ENCODE measurements at places on chromosomes 7 and 10.

- DNase-seq, result no peak
Measured at GRCh38 chr10:73168465-73168803, 515 bp downstream of the FAM149B1 start.

DNA sequence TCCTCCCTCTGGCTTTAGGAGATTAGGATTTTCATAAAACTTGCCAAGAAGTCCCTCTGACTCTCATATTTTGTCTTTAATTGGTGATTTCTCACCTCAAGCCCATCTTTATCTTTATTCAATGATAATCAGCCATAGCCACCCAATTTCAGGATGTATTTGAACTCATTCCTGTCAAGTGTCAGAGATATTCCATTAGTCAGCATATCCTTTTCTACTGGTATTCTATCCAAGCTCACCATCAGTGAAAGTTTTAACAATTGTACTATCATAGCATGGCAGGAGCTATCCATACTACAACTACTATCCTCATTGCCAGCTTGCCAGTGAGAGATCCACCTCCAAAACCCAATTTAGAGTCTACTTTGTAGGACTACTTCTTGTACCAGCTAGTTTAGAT, 114.6 kb downstream of the GNAI1 start:
- DNase-seq, result no peak

DNA sequence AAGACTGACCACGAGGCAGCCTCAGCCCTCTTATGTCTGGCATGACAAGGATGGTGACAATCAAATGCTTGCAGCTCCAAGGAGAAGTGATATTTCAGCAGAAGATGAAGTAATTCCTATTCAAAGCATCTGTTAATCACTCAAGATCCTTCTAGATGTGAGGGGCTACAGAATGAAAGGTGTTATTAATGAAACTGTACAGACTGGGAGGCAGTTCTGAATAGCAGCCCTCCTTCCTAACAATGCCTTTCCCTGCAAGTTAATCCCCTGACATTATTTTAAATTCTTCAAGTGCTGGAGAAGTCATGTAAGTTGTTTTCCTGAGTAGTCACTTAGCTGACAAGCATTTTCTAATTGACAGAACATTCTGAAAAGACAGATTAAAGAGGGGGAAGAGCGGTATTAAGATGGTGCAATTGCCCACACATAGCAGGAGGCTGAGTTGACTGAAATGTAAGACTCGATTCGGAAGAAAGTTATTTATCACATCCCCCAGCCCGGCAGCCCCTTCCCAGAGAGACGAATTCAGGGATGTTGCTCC, 300.8 kb downstream of the GRID1 start:
- DNase-seq, result no peak

DNA sequence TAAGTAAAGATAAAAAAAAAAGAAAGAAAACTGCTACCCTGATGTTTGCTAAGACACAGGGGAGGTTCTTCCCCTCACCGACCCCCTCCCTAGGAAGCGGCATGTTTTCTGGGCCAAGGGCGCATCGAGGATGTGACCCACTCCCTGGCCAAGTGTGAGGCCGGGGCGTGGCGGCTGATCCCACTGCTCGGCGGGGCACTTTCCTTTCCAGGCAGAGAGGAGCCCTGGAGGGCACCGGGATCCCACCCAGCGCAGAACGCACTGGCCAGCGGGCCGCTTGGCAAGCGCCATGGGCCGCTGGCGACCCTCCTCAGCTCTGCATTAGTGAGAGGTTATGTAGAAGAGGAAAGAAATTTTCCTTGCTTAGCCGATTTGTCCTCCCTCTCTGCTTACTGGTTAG, 93.4 kb downstream of the ZNF736 start:
- no peak for DNase-seq

DNA sequence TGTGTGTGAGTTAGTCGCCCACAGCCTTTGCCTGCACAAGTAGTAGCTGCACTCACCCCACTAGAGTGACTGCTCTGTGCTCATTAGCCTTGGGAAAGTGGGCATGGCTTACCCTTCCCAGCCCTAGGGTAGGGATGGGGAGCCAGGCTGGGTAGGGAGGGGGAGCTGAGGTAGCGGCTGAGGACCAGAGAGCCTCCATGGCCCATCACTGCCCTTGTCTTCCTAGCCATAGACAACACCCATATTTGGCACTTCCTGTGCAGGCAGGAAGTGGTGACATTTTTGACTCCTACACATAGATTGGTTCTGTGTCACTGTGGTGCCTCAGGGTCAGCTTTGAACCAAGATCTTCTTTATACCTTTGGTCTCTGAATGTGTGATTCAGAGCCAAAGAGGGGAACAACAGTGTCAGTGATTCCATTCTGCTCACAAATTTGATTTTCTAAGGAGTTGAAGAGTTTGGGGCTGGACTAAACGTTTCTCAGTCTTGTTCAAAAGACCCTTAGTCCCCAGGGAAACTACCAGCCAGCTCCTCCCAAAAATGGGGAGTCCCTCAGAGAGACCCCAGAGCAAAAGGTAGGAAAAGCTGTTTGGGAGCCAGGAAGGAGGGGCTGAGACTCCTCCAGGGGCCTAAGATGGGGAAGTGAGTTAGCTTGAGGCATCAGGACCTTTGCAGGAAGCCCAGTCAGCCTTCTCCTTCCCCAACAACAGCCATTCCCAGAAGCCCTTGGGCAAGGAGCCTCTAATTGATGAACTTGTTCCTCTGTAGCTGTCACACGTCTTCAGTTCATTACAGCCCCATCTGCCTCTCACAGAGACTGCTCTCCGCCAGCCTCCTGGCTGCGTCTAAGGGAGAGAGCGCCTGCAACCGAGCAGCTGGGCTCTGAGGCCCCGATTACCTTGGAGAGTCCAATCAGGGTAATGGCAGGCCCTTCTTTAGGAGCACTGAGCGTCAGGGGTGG, 135.0 kb downstream of the CDH23 start:
- DNase-seq, result peak; percentile 32

GRCh38 chr10:82394987-82395386, 520.0 kb downstream of the NRG3 start:
- DNase-seq, result no peak

GRCh38 chr7:29866490-29866930, 60.2 kb downstream of the WIPF3 start:
- no peak for DNase-seq

- peak; percentile 66 for DNase-seq
Measured at GRCh38 chr7:29442146-29442545, 121.5 kb upstream of the PRR15 start.

DNA sequence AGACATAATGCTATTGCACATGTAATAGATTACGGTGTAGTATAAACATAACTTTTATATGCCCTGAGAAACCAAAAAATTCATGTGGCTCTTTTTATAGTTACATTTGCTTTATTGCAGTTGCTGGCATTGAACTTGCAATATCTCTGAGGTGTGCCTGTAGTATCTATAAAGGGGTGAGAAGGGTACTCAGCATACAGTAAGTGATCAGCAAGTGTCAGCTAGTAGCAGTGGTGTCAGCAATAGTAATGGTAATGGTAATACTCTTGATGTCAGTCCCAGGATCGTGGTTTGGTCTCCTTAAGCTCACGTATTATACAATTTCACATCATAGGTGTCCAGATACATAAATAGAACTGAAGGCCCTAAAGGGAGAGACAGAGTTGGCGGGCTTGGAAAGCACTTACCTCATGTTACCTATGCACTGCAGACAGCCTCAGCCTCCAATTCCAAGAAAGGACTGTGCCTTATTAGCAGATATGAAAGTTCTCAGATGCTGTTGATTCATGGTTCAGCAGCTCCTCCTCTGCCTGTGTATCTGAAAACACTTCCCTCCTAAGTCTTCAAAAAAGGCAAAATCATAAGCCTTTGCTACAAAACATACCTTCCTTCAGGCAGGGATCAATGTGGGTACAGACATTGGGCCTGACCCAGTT, 6.6 kb upstream of the GIMAP7 start:
- no peak for DNase-seq

DNA sequence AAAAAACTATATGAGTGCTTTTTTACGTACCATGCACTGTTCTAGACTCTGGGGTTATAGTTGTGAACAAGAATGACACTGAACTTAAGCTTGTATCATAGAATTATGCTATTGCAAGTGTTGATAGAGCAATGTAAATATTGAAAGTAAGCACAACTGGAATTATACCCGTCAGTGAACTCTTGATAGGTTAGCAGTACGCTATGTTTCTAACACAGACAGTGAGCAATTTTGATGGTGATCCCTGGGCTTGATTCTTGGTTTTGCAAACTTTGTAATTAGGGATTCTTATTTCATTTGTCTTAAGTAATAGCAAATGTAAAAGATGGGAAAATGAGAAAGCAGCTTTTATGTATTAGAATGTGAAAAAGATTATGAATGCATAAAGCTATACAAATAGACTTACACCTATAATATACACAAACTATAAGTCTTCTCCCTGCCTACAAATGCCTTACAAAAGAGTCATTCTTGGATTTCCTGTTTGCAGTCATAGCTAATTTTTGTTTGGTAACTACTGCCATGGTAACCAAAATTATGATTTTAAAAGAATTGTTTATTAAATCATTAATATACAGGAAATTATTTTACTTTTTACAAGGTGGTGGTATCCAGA, 6.7 kb downstream of the TES start:
- DNase-seq, result peak; percentile 37

DNA sequence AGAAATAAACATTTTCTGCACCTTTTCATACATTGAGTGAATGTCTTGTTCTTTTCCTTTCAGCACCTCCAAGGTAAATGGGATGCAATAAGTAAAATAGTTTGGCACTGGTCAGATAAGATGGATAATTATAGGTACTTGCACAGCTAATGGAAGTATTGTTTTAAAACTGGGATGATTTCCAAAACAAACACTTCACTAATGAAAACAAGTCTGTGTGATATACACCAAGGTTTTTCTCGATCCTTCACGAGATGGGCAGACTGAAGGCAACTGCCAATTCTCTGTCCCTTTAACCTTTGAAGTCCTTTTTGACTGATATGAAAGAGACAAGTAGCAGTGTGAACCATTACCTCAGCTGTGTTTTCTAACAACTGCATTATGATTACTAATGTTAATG, 423.8 kb downstream of the GFRA1 start:
- DNase-seq, result peak; percentile 17

DNA sequence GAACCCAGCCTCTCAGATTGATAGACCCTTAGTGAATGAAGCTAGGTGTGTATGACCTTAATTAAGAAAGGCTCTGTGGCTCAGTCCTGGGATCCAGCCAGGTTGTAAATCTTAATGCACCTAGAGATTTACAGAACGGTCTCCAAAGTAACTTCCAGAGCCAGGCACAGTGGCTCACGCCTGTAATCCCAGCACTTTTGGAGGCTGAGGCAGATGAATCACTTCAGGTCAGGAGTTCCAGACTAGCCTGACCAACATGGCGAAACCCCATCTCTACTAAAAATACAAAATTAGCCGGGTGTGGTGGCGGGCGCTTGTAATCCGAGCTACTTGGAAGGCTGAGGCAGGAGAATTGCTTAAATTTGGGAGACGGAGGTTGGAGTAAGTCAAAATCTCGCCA, 24.3 kb downstream of the CALHM2 start:
- no peak for DNase-seq

DNA sequence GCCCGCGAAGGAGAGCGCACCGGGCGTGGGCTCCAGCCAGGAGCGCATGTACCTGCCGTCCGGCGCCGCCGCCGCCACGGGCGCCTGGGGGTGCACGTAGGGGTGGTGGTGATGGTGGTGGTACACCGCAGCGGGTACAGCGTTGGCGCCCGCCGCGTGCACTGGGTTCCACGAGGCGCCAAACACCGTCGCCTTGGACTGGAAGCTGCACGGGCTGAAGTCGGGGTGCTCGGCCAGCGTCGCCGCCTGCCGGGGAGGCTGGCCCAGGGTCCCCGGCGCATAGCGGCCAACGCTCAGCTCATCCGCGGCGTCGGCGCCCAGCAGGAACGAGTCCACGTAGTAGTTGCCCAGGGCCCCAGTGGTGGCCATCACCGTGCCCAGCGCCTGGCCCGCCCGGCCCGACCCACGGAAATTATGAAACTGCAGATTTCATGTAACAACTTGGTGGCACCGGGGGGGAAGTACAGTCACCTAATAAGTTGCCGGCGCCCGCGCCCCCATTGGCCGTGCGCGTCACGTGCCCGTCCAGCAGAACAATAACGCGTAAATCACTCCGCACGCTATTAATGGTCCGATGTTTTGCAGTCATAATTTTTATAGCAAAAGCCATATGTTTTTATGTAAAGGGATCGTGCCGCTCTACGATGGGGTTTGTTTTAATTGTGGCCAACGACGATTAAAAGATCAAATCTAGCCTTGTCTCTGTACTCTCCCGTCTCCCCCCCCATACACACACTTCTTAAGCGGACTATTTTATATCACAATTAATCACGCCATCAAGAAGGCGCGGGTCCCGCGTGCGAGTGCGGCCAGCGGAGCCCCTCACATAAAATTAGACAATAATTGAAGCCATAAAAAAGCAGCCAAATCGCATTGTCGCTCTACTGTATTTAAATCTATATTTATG, at the start of gene HOXA9:
Gene HOXA9, minus strand, starts transcription at position 449 of the 907 bp plus-strand sequence. Its CDS starts 80 bp downstream, at position 369.
- DNase-seq, result peak; percentile 93

DNA sequence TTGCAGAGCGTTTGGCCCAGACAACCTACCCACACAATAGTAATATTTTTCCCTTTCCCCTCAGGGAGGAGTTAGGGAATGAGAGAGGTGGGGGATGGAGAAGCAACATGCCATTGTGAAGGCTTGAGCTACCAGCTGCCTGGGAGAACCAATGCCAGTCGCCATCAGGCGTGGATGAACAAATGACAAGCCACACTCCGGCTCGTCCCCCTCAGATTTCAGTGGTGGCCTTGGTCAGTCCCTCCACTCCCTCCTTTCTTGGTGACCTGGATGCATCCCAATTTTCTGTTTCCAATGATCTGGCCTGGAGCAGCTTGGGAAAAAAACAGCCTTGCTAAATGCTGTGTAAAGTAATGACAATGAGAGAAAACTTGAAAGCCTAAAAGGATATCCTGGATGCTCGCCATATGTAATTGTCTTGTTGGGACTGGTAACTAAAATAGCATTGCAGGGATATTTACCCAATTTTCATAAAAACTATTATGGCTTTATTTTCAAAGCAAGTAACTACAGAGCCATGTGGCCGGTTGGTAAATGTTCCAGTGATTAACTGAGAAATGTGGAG, 110.7 kb downstream of the ICA1 start:
- no peak for DNase-seq

DNA sequence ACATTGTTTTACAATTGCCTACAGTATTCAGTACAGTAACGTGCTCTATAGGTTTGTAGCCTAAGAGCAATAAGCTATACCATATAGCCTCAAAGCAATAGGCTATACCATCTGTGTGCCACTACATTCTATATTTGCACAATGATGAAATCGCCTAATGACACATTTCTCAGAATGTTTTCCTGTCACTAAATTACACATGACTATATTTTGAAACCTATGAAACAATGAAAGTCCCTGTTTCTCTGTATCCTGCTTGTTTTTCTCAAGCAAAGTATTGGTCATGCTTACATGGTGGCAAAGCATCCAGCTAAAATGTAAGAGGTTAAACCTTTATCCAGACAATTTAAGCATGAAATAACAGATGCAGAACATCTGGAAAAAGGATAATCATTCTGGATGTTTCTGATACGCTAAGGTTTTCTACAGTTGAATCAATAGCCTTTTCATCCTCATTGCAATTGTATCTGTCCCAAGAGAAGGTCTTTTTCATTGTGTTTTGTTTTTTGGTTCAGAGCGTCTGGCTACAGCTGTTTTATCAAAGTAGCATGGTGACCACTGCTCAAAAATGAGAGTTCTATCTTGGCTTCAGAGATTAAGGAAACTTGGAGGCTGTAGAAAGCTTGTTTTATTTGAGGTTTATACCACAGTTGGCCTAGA, 81.7 kb downstream of the CSTF2T start:
- no peak for DNase-seq

- DNase-seq, result peak; percentile 70
Measured at GRCh38 chr10:31697271-31698180, 231.1 kb downstream of the ARHGAP12 start.
